ENCODE measurements at places on chromosomes 12 and 14. TPM values are rescaled to one million over a fixed set of nuclear protein-coding genes. Genes with fewer than 3 reads are reported as not detected.

Gene KRT6A
- total RNA-seq = 20.6 TPM

Gene SIRT4
- total RNA-seq = 5.6 TPM

Gene JAG2
- total RNA-seq = 0.48 TPM

Gene SLC6A13
- total RNA-seq = not detected

Gene PPP4R4
- 8.5 TPM for total RNA-seq

Gene KLHL33
- not detected for total RNA-seq

Gene MUCL1
- total RNA-seq = not detected

Gene CAPRIN2
- total RNA-seq = 13.1 TPM

Gene RTL1
- total RNA-seq = not detected

All from epithelial cell of alveolus of lung (primary cell).